ENCODE measurements at places on chromosomes 12 and 14.

DNA sequence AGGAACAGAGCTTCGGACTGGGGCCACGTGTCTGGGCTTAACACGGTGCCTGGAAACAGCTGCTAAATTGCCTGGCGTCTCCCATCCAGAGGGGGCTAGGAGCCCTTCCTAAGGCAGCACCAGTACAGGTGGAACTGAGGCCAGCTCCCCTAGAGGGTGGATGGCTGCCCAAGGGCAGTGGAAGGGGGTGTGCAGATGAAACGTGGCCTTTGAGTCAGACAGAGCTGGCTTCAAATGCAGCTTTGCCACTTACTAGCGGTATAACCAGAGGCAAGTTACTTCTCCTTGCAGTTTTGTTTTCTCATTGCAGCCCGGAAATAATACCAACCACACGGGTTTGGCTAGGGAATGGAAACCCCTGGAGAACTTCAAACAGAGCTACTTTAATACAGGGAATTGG is 59.3 kb upstream of the SLC24A4 start:
- DNase-seq = no peak

GRCh38 chr12:31297572-31298514 is 28.1 kb downstream of the SINHCAF start:
- no peak for DNase-seq

GRCh38 chr12:117109943-117110635 is 10.9 kb upstream of the TESC start:
- DNase-seq = no peak

GRCh38 chr14:106844608-106845285 is 1318.4 kb downstream of the TMEM121 start:
- DNase-seq = no peak

- no peak for DNase-seq
These were observed 154.5 kb upstream of the TBX3 start for GRCh38 chr12:114838480-114838879.

DNA sequence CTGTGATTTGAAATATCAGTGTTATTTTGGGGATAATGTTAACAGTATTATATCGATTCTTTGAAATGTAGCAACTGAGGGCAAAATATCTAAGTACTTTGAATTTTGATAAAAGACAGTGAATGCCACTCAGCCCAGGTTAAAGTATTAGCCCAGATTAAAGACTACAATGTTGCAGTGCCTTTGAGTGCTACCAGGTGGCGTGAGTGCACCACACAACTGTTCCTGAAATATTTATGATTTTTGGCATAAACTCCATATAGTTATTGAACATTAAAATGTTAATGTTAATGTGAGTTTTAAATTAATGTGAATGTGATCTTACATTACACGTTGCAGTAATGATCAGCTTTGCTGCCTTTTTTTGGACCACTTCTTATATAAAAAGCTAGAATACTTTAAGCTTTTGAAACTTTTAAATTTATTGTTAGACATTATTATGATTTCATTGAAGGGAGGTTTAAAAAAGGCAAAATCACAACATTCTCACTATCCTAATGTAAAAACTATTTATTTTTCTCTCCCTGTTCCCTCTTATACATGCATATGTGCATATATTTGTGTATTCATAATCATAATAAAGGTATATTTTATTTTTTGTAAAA is 22.5 kb downstream of the MRPS35 start:
- DNase-seq = peak; percentile 45

DNA sequence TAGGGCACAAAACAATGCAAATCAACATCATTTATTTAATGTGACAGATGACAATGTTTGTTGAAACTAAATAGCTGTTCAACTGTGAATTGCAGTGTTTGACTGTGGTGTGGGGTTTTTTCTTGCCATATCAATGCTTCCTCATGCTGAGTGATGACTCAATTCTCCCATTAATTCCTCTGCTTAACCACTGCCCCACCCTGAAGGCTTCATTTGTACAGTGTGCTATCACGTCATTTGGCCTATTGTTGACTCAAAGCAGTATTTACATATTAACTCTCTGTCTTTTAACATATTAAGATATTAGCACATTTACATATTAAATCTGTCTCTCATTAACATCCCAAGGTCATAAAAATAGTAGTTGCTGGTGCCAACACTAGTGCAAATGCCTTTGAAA is 164.8 kb upstream of the NRXN3 start:
- DNase-seq = no peak

All from fibroblast of skin of scalp (primary cell).